ENCODE measurements at places on chromosomes 16 and 17.

GRCh38 chr17:72307836-72308235 is 187.0 kb downstream of the SOX9 start:
- no peak for DNase-seq

DNA sequence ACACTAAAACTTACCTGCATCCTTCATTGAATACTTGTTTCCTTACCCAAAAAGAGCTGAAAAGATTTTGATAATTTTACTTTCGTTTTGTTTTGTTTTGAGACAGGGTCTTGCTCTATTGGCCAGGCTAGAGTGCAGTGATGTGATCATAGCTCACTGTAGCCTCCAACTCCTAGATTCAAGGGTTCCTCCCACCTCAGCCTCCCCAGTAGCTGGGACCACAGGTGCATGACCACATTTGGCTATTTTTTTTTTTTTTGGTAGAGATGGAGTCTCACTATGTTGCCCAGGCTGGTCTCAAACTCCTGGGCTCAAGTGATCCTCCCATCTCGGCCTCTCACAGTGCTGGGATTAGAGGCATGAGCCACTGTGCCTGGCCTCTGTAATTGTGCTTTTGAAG is 10.0 kb upstream of the TCAP start:
- no peak for DNase-seq

- DNase-seq: no peak
Observed at GRCh38 chr16:81374550-81374949, 59.8 kb downstream of the GAN start.

GRCh38 chr17:21674242-21674731 is 18.0 kb upstream of the KCNJ18 start:
- DNase-seq: no peak

DNA sequence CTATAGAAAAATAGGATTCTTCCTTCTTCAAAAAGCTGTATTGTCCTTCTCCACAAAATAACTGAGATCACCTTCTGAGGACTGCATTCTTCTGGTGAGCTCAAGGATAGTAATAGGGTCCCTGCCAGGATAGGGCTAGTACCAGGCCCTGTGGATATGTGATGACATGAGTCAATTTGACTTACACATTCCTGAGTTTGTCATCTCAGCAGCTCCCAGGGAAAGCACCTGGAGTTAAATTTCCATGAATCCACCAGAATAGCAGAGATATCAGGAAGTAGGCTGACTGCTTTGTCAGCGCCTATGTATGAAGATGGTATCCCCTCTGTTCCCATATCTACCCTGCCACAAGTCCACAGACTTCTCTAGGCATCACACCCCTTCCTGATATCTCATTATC is 225.8 kb downstream of the PMP22 start:
- DNase-seq: peak; percentile 87

Data from epithelial cell of esophagus (primary cell).